ENCODE measurements at places on chromosomes 2 and 18. TPM values are rescaled to one million over a fixed set of nuclear protein-coding genes. Genes with fewer than 3 reads are reported as not detected.

LCT gene
- 0.03 TPM for total RNA-seq

COL6A3 gene
- total RNA-seq, result 2,074 TPM

RTP5 gene
- total RNA-seq, result not detected

ZNF516 gene
- total RNA-seq, result 22.1 TPM

ITGA4 gene
- 53.7 TPM for total RNA-seq

LYPD1 gene
- total RNA-seq, result 12.8 TPM

TMEM182 gene
- total RNA-seq, result 3.7 TPM

DNAH6 gene
- total RNA-seq, result 0.13 TPM

IFIH1 gene
- 7.3 TPM for total RNA-seq

AUP1 gene
- total RNA-seq, result 96.9 TPM

B3GNT7 gene
- 1.1 TPM for total RNA-seq

CD28 gene
- total RNA-seq, result not detected

NT5DC4 gene
- 0.33 TPM for total RNA-seq

NBEAL1 gene
- total RNA-seq, result 80.3 TPM

SP140L gene
- 8.2 TPM for total RNA-seq

SERPINB10 gene
- total RNA-seq, result not detected

CNDP1 gene
- total RNA-seq, result not detected

IL1RL1 gene
- total RNA-seq, result 40.2 TPM

TEX44 gene
- total RNA-seq, result not detected

IL36A gene
- not detected for total RNA-seq

KCNIP3 gene
- total RNA-seq, result 0.65 TPM

C2orf15 gene
- total RNA-seq, result not detected

ARHGAP28 gene
- total RNA-seq, result 0.03 TPM

REG3G gene
- total RNA-seq, result not detected

MAPRE3 gene
- total RNA-seq, result 11.7 TPM

CNDP2 gene
- 68.5 TPM for total RNA-seq

PPP1R1C gene
- total RNA-seq, result 0.07 TPM

GPATCH11 gene
- total RNA-seq, result 5.0 TPM

SCN7A gene
- not detected for total RNA-seq

POMC gene
- 1.2 TPM for total RNA-seq

ELOA2 gene
- not detected for total RNA-seq

ALPI gene
- total RNA-seq, result not detected

CROCC2 gene
- total RNA-seq, result 0.13 TPM

NTSR2 gene
- not detected for total RNA-seq

MBD2 gene
- total RNA-seq, result 30.3 TPM

NCOA1 gene
- 15.5 TPM for total RNA-seq

HMSD gene
- not detected for total RNA-seq

RGPD8 gene
- total RNA-seq, result 23.0 TPM
